ENCODE measurements at places on chromosomes 7 and 10.

DNA sequence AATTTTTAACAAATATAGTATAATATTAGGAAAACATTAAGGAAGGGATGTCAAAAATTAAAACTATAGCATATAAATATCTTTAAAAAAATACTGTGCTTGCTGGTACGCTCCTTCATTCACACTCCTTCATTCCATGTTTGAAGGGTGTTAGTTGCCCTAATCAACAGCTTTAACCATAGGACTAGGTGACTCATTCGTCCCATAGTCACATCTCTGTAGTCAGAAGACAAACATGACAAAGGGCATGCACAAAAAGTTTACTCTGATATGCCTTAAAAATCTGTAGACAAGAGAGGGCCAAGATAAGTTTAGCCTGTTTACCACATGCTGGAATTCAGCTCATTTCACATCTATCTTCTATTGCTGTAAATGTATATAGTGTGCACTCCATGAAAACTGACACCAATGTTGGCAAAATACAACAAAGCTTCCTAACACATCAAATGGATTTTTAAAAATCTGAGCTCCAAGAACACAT lies 646 bp downstream of the FAM13C start:
- no peak for DNase-seq

DNA sequence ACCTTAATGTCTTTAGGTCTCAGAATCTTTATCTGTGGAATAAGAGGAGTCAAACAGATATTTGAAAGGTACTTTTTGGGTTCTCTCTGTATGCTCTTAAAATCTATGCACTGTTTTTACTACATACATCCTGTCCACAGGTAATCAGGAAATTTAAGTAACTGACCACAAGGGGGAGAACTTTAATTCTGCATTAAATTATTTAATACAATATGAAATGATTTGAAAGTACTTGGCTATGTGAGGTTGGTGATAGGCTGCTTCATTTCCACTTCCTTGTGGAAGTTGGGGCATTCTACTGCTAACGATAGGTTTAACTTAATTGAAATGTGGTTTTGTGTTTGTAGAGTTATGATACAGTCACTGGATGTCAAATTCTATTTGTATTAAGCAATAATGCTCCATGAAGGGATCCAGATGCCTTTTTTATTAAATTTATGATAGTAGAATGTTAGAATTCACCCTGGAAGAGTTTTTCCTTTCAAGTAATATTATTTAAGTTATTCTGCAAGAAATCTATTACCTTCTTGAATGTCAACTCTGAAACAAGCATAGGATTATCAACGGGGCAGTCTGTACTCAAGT lies 6.0 kb downstream of the TEX47 start:
- DNase-seq = no peak

DNA sequence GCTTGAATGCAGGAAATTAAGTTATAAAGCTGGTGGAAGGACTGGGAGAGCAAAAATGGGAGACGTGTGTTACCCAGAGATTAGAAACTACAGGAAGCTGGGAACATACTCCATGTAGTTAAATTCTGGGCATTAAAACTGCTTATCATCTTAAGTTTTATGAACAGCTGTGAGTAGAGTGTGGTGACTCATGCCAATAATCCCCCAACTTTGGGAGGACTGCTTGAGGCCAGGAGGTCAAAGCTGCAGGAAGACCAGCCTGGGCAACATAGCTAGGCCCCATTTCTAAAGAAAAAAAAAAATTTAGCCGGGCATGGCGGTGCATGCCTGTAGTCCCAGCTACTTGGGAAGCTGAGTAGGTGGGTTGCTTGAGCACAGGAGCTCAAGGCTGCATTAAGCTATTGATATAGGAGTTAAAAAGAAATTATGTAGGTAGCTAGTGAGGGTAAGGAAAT lies 56.2 kb upstream of the SEPHS1 start:
- no peak for DNase-seq

- DNase-seq = no peak
These were observed 408.6 kb upstream of the PRKCQ start for GRCh38 chr10:6988654-6989053.

- no peak for DNase-seq
These were observed 31.6 kb upstream of the ZNF746 start for GRCh38 chr7:149529136-149529718.

- DNase-seq = no peak
These were observed 18.0 kb upstream of the VCL start for GRCh38 chr10:73979809-73980433.

GRCh38 chr10:49257154-49257553 lies 41.8 kb upstream of the C10orf71 start:
- no peak for DNase-seq

DNA sequence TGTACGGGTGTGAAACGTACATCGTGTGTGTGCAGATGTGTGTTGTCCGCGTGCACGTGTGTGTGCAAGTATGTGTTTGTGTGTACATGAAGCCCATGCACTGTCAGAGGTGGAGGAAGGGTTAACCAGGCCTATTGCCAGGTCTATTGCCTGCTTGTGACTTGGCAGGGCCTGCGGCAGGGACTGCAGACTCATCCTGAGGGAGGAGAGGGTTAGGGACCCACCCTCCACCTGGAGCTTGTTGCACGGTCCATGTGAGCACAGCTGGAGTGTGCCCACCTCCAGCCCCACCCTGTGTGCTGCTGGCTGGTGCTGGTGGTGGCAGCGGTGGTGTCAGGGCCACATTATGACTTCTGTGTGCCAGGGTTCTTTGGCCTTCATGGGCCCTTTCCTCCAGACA lies 7.1 kb upstream of the AQP1 start:
- DNase-seq = no peak

DNA sequence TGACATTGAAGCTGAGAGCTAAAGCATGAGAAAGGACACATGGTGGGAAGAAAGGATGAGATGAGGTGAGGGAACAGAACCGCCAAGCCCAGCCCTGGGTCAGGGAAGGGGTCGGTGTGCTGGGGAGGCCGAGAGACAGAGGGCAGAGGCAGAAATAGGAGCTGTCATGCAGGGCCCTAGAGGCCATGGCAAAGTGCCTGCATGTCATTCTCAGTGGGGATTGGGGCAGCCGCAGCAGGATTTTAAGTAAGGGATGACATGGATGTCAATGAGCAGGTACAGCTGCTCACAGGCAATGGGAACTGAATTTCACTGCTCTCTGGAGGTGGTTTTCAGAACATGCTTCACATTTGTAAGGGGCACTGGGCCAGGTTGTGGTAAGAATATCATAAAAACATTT lies 227.4 kb downstream of the RAB11FIP2 start:
- DNase-seq = no peak

DNA sequence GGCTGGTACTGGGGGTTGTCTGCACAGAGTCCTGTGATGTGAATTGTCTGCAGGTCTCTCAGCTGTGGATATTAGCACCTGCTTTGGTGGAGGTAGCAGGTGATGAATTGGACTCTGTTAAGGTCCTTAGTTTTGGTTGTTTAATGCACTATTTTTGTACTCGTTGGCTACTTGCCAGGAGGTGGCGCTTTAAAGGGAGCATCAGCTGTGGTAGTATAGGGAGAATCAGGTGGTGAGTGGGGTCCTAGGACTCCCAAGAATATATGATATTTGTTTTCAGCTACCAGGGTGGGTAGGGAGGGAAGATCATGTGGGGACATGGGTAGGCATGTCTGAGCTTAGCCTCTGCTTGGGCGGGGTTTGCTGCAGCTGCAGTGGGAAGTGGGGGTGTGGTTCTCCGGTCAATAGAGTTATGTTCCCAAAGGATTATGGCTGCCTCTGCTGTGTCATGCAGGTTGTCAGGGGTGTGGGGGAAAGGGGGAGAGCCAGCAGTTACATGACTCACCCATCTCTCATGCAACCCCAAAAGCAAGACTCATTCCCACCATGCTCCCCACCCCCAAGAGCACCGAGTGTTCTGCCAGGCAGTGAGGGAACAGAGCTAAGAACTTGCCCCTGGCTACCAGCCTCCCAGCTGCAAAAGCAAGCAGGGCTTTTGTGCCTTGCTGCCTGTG lies 53.7 kb upstream of the ZNF273 start:
- no peak for DNase-seq

- peak; percentile 13 for DNase-seq
These were observed 130.5 kb upstream of the UNC5B start for GRCh38 chr10:71081912-71082311.

GRCh38 chr10:103892181-103892580 lies 25.8 kb downstream of the STN1 start:
- DNase-seq = no peak

GRCh38 chr7:137592232-137592896 lies 248.8 kb upstream of the PTN start:
- DNase-seq = peak; percentile 84

- no peak for DNase-seq
These were observed 71.1 kb upstream of the FZD1 start for GRCh38 chr7:91193141-91193540.

DNA sequence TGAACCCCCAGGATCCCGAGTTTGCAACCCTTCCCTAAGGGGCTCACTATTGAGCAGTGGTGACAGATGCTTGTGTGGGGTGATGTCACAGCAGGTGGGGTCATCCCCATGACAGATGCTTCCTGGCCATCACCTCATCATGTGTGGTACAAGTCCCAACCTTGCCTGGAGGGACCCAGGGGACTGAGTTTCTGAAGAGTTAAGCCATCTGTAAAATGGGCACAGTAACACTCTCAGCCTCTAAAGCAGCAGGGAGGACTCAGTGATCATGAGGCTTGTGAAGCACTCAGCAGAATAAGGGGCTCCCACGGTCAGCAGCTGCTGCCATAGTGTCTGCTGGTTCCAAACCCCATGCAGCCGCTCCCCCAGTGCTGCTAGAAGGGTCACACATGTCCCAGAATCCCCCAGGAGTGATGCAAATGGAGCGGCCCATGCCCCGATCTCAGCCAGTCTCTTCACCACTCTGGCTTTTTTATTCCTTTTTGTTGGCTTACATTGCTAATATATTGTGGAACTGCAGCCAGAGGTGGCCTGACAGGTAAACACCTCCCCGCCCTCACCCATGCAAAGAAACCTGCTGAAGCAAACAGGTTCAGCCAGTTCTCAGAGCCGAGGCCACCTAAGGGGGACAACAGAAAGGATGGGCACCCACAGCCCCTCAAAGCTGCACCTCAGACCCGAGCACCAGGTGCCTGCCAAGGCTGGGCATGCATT lies 102.1 kb upstream of the PDGFA start:
- DNase-seq = no peak

- DNase-seq = no peak
These were observed 211.2 kb downstream of the GLI3 start for GRCh38 chr7:42025635-42026375.

DNA sequence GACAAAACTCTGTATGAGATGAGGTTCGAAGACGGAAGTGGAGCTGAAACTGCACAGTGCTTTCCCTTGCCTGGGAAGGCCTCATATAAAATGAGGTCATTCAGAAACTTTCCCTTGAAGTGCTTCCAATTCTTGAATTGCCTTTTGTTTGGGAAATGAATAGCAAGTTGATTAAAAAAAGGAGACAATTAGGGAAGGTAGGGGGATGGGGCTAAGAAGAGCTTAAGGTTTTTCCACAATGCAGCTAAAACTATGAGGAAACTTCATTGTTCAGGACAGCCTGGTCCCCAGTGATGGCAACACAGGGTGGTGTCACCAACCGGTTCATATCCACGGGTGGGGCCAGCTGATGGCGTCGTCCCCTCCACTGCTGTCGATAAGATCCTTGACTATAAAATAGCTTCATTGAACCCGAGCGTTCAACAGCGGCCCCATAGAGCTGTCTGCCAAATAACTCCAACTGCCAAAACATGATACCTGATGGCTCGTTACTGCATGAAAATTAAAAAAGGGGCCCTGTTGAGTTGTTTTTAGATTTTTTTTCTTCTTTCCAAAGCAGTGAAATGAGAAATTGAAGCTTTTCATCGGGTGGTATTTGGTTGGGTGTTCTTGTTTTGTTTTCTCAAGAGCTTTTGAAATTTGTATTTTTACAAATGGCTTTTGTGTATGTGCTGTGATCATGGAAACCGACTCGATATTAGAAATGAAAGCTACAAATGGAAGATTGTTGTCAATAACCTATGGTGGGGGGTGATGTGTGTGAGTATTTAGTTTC lies 2.8 kb upstream of the CELF2 start:
- DNase-seq = peak; percentile 24

GRCh38 chr10:69728335-69728870 lies 73.3 kb upstream of the COL13A1 start:
- DNase-seq = no peak

DNA sequence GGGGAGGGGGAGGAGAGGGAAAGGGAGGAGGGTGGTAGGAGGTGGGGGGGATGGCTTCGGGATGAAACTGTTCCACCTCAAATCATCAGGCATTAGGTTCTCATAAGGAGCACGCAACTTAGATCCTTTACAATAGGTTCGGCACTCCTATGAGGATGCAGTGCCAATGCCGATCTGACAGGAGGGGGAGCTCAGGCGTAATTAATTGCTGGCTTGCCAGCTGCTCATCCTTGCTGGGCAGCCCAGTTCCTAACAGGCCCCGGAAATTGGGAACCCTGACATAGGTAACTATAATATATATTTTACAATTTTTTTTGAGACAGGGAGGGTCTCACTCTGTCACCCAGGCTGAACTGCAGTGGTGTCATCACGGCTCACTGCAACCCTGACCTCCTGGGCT lies 118.8 kb upstream of the SFMBT2 start:
- DNase-seq = peak; percentile 44

DNA sequence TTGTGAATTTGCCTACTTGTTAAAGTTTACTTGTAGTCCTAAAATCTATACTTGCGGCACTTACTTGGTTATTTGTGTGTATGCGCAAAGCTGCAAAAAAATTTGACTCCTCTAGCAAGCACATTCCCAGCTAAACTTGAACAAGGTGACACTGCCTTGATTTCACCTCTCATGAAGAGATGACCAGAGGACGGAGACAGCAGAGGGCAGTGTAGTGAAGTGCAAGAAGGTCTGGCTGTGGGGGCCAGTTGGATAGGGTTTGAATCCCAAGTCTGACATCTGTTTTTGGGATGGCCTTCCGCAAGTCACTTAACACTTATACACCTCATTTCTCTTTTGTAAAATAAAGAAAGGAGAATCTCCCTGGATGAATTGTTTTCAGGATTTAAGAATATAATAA lies 15.7 kb downstream of the SLK start:
- DNase-seq = no peak
